Kasumi-1 (cell line): ENCODE measurements at places on chromosomes 5 and 9.

GRCh38 chr9:37910271-37910670, 6.3 kb upstream of the SLC25A51 start:
- DNase-seq: no peak

- no peak for DNase-seq
These were observed 71.4 kb downstream of the DAPK1 start for GRCh38 chr9:87569008-87569509.

DNA sequence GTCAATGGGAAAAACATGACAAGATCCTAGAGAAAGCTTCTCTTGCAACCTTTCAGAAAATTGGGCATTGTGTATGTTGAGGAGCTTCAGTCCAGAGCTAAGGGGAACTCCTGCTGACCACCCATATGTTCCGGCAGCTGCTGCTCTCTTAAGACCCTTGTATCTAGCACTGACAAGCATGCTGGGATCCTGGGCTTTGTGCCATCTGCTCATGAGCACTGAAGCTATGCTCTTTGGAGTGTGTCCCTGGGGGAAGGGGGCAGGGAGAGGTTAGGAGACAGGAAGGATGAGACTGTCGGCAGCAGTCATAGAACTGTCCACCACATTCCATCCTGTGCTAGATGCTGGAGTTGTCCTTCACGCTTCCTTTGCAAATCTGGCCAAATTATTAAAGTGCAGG, 109.3 kb downstream of the JAKMIP2 start:
- no peak for DNase-seq

DNA sequence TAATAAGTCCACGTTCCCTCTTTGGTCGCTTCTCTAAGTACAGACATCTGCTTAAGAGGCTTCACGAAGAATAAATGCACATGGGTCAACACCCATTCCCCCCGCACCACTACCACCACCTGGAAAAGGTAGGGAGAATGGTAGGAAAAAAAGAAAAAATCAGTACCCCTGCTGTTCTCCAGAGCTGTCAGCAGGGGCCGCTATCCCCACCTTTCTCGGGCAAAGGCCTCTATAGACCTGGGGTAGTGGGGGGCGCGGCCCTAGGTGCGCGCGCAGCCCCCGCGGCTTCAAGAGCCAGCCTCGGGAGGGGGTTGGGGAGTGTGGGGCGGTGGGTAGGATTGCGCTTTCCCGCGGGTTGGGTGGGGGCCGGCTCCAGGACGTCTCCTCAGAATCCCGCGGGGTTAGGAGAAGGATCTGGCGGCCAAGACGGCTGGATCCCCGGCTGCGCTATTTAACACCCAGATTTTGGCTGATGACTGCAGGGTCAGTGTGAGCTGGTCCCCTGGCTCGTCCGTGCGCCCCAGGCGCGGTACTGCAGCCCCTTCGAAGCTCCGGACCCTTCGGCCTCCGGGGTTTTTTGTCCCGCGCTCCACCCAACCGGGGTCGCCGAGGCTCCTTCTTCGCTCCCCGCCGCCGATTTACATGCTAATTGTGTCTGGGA, 1.6 kb upstream of the SEMA6A start:
- peak; percentile 61 for DNase-seq

GRCh38 chr9:134412298-134412711, 86.0 kb downstream of the RXRA start:
- DNase-seq: no peak

DNA sequence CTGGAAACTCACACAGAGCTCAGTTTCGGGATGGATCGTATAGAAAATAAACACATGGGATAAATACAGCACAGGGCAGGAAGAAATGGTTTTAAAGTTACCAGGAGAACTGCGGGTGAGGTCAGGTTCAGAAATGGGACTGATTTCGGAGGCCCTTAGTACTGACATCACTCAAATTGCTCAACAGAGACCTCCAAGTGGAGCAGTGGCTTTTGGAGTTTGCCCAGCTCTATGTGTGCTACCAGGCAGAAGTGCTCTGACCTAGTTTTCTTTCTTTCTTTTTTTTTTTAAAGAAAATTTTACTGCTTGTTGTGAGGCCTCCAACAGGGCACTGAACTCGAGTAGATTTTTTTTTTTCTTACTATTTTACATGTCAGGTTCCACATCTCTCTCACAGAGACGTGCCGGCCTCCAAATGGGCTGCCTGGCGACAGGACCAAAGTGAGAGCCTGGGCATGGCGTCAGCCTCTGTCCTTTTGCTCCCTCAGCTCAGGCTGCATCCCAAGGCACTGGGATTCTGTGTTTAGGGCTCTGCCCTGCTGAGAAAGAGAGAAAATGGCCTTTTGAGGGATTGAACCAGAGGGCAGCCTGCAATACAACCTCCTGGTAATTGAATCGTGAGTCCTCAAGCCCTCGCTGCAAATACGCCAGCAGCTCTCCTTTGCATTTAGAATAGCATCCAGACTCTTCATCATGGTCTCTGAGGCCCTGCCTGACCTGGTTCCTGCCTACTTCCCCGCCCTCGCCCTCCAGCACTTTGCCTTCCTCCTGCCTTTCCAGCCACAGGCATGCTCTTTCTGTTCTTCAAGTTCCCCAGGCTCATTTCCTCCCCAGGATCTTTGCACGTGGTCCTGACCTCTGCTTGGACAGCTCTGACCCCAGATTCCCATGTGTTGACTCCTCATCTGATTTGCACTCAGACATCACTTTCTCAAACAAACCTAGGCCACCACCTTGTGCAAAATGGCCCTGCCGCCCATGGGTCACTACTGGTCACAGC, 173.5 kb downstream of the FGF1 start:
- no peak for DNase-seq

- no peak for DNase-seq
These were observed 480.8 kb downstream of the PSAT1 start for GRCh38 chr9:78777747-78778146.

GRCh38 chr5:2708132-2708531, 43.3 kb downstream of the IRX2 start:
- DNase-seq: no peak

- DNase-seq: no peak
These were observed 151.9 kb downstream of the NTRK2 start for GRCh38 chr9:84821431-84821830.

DNA sequence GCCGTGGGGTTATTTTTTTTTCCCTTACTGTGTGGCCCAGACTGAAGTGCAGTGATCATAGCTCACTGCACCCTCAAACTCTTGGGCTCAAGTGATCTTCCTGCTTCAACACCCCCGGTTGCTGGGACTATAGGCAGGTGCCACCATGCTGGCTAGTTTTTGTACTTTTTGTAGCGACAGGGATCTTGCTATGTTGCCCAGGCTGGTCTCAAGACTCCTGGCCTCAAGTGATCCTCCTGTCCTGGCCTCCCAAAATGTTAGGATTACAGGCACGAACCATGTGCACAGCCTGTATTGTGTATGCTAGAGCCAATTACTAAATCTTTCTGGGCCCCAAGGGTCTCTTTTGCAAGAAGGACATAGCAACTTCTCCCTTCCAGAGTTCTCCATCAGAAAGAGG, 23.1 kb downstream of the GALNT10 start:
- no peak for DNase-seq

DNA sequence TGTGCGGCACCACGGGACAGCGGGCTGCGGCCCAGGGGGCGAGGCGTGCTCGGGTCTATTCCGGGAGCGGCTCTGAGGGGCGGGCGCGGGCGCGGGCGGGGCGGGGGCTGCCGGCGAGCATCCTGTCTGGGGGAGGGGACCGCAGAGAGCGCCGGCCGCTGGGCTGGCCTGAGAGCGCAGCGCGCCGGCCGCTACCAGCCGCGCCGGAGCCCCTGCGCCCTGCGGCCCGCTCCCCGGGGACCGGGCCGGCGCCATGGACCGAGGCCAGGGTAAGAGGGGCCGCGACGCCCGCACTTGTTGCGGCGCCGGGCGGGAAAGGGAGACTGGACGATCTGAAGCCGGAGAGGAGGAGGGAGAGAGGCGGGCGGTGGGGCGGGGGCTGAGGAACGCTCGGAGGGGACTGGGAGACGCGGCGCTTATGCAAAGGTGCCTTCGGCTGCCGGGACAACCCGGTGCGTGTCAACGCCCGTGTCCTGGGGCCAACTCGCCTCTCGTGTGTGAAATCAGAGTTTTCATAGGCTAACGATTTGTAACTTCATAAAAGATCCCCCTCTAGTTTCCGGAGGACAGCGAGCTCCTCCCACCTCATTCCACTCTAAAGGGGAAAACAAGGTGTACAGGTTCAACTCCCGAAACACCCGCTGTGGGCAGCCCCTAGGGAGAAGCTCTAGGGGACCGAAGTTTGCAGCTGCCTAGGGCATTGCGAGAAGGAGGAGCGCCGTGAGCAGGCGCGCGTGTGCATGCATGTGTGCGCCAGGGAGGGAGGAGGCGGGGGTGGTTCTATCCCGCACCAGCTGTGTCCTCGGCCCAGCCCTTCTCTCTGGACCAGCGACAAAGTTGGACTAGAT, at the start of gene AFAP1L1:
Gene AFAP1L1, plus strand, starts transcription at position 144 of the 848 bp plus-strand sequence. Its CDS starts 110 bp downstream, at position 254.
- DNase-seq: peak; percentile 17

DNA sequence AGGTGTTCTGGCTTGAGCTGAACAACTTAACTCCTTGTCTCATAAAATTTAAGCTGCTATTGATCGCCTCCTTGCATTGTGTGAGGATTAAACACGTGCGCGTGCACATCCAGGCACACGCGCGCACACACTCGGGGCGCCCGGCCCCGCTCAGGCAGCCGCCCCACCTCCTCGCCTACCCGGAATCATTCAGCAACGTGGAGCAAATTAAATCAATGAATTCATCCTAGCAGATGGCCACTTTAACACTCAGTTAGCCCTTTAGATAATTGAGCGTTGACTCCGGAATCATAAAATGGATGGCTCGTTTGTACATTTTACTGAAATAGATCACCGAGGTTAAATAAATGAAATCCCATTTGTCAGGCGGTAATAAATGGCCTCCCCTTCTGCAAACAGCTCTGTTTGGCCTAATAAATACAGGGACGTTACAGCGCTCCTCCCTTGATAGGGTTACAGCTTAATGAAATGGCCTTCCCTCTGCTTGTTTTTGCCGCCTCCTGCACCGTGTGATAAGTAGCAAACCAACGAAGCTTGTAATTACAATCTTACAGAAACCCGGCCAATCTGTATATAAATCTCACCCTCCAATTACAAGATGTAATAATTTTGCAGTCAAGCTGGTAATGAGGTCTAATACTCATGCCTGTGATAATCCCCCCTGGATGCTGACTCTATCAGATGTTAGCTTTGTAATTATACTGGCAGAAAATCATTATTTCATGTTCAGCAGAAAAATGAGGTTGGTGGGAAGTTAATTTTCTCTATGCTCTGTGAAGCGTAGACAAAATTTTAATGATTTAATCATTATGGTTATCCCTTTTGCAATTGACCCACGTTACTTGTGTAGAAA, 229.7 kb upstream of the IRX4 start:
- DNase-seq: no peak

GRCh38 chr5:91136271-91136670, 246.8 kb downstream of the ARRDC3 start:
- DNase-seq: no peak

GRCh38 chr5:168114444-168115017, 176.9 kb upstream of the WWC1 start:
- DNase-seq: peak; percentile 65

DNA sequence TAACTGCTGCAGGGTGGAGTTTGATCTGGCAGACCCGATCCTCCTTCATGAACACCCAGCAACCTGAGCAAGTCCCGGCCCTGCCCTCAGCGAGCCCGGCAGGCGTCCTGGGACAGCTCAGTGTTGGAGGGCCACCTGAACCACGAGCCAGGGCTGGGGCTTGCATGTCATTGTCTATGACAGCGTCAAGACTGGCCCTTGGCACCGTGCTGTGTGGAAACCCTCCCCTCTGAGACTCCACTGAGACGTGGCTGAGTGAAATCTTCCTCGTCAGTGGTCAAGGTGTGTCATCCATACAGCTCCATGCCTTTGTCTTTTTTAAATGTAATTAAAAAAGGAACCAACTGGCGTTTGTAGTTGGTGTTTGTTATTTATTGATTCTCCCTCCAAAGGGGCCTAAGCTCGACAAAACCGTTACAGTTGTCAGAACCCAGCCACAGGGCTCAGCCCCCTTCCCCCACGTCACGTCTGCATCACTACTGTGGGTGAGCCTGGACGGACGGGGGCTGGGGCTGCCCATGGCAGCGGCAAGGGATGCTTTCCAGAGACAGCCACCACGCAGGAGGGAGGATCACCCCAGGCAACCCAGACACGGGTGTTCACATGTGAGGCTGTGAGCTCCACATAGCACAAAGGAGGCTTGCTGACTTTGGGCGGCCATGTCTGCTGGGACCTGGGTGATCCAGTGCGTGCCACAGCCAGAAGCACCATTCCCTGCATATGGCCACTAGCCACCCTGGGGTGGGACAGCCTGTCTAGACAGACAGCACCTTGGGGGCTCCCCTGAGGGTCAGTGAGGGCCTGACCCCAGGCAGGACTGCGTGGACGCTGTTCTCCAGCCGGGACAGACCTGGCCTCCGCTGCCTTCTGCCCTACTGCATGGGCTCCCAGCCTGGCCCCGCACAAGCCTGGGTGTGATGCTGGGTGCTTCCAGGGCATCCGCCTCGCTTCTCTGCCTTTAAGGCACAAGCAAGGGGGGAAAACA, 7.3 kb downstream of the UCK1 start:
- no peak for DNase-seq

GRCh38 chr5:160375166-160375565, 4.7 kb upstream of the C1QTNF2 start:
- no peak for DNase-seq

- no peak for DNase-seq
These were observed 60.9 kb downstream of the ADRB2 start for GRCh38 chr5:148887123-148887881.

DNA sequence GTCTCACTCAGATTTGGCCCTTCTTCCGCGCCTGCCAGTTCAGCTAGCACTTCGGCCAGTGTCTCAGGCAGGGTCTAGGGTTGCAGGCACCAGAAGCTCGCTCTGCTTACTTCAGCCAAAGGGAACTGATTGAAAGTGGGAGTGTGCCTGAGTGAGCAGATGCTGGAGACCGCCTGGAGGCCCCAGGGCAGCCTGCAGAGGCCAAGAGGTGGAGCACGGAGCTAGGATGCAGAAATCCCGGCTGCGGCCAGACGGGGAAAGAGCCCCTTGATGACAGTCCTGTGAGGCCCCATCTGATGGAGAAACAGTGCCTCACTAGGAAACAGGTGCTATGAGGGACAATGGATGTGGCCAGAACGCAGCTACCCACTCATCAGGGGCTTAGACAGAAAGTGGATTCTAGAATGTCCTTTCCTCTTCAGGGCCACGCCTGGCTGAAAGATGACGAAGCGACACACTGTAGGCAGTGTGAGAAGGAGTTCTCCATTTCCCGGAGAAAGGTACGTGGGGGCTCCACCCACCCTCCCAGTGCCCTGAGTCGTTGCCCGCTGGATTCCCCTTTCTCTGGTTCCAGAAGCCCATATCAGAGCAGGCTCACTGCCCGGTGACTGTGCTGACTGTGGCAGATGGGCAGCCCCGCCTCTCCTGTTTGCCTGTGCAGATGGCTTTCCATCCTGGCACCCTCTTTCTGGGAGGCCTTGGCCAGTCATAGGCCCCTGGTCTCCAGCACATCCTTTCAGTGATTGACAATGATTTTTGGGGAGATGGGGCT, 16.1 kb downstream of the HNRNPH1 start:
- DNase-seq: no peak

- no peak for DNase-seq
These were observed 3.4 kb downstream of the LIFR start for GRCh38 chr5:38553001-38553521.
